ENCODE measurements at places on chromosomes 16 and 17. TPM values are rescaled to one million over a fixed set of nuclear protein-coding genes. Genes with fewer than 3 reads are reported as not detected.

ENPP7 gene
- not detected for total RNA-seq

DNA sequence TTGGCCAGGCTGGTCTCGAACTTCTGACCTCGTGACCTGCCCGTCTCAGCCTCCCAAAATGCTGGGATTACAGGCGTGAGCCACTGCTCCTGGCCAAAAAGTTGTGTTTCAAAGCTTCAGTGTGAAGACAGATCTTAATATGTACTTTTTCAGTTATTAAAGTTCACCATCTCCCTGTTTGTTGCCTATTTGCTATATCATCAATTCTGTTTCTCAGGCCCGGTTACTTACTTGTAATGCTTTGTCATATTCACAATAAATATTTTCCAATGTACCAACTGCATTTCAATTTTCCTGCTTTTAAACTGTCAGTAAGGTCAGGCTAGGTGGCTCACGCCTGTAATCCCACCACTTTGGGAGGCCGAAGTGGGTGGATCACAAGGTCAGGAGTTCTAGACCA is 22.5 kb downstream of the FANCA start:
- no peaks in the 10 kb centered on the region for H3K4me1 ChIP-seq
- no peaks in the 10 kb centered on the region for H3K27me3 ChIP-seq
- no peak overlapping the region for H3K4me3 ChIP-seq
- H3K36me3 ChIP-seq = peaks cover 23% of the 10 kb centered on the region

DNA sequence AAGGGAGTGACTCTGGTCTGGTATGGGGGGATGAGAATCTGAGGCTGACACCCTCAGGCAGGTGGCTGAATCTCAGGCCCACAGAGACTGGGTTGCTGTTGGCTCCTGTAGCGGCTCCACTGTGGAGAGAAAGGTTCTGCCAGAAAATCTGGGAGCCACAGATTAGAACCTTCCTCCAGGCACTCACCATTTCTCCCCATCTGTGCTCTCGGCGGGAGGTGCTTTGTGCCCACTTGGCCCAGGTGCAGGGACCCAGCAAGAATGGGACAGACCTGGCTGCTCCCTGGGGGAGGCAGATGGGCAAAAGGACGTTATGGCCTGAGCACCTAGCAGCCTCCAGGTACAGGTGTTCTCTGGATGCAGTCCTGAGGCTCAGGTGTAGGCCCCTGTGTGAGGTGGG is 20.1 kb downstream of the RAB11FIP3 start:
- no peak overlapping the region for H3K4me3 ChIP-seq
- H3K36me3 ChIP-seq = no peaks in the 10 kb centered on the region
- H3K4me1 ChIP-seq = peaks cover 3% of the 10 kb centered on the region
- no peaks in the 10 kb centered on the region for H3K27me3 ChIP-seq
- no peak for DNase-seq
- H3K27ac ChIP-seq = no peak overlapping the region

DNA sequence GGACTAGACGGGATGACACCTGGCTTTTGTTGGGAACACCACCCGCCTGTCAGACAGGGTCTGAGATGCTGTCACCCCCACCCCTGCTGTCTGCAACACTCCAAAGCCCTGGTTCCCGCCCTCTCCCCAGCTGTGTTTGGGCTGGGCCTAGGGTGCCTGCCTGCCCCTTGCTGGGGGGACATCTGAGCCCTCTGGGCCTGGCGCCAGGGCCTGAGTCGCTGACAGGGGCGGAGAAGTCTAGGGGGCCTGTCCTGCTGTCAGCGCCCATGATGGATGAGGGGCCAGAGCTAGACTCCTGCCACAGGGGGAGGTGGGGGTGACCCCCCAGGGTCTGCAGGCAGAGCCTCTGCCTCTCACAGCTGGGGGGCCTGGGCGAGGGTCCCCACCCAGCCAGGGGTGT is 7.6 kb upstream of the PKMYT1 start:
- H3K27ac ChIP-seq = no peak overlapping the region
- H3K4me1 ChIP-seq = peaks cover 32% of the 10 kb centered on the region

- H3K36me3 ChIP-seq = no peaks in the 10 kb centered on the region
- no peak overlapping the region for H3K4me3 ChIP-seq
- H3K27ac ChIP-seq = no peak overlapping the region
- no peaks in the 10 kb centered on the region for H3K27me3 ChIP-seq
Measured at GRCh38 chr16:17261197-17261858, 209.4 kb downstream of the XYLT1 start.

GRCh38 chr17:45277216-45277849 is 15.4 kb upstream of the SPATA32 start:
- peak; percentile 79 for DNase-seq
- H3K27me3 ChIP-seq = no peaks in the 10 kb centered on the region

GRCh38 chr16:83952587-83952939 is 477 bp upstream of the OSGIN1 start:
- no peak overlapping the region for H3K4me3 ChIP-seq
- H3K4me1 ChIP-seq = peaks cover 16% of the 10 kb centered on the region
- no peaks in the 10 kb centered on the region for H3K36me3 ChIP-seq
- H3K27ac ChIP-seq = no peak overlapping the region
- DNase-seq = no peak

DNA sequence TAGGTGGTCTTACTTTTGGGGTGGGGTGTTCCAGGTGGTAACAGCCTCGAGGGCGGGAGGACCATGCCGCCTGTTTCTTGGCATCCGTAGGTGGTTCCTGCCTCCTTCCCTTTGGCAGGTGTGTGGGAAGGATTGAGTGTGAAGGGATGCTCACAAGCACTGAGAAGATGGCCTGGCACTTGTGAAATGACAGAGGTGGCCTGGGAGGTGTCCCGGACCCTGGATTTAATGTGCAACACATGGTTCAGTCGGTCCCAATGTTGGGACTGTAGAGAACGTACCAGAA is 165.8 kb upstream of the FOXF1 start:
- no peak for DNase-seq
- no peak overlapping the region for H3K27ac ChIP-seq

GRCh38 chr16:55061126-55061525 is 130.5 kb downstream of the IRX5 start:
- H3K27ac ChIP-seq = no peak overlapping the region
- no peaks in the 10 kb centered on the region for H3K36me3 ChIP-seq
- H3K4me1 ChIP-seq = peaks cover 12% of the 10 kb centered on the region
- no peak for DNase-seq
- no peak overlapping the region for H3K4me3 ChIP-seq

Data from mesothelial cell of epicardium (in vitro differentiated cells).